ENCODE measurements at places on chromosomes 11 and 22.

DNA sequence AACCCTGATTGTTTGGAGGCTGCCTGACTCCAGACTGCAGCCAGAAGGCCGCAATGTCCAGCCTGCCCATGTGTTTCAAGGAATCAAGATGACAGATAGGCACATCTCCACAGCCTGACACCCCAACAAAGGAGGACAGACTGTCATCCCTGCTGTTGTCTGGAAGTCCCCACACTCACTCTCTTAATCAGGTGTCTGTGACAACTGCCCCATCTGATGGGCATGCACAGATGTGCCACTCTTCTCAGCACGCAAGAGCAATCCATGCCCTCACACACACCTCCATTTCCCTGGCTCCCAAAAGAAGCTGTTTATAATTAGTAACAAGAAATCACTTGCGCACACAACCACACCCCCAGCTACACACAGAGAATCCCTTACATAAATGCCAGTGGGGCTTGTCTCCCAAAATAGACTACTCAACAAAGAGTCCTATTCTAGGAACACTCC is 117.6 kb downstream of the C11orf58 start:
- no peak for DNase-seq

DNA sequence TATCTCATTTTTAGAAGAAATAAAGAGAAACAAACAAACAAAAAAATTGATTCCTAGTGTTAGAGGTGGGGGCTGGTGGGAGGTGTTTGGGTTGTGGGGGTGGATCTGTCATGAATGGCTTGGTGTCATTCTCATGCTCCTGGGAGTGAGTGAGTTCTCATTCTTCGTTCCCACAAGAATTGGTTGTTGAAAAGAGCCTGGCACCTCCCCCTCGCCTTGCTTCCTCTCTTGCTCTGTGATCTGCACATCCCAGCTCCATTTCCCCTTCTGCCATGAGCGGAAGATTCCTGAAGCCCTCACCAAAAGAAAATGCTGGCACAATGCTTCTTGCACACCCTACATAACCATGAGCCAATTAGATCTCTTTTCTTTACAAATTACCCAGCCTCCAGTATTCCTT is 277.8 kb downstream of the ST3GAL4 start:
- no peak for DNase-seq

DNA sequence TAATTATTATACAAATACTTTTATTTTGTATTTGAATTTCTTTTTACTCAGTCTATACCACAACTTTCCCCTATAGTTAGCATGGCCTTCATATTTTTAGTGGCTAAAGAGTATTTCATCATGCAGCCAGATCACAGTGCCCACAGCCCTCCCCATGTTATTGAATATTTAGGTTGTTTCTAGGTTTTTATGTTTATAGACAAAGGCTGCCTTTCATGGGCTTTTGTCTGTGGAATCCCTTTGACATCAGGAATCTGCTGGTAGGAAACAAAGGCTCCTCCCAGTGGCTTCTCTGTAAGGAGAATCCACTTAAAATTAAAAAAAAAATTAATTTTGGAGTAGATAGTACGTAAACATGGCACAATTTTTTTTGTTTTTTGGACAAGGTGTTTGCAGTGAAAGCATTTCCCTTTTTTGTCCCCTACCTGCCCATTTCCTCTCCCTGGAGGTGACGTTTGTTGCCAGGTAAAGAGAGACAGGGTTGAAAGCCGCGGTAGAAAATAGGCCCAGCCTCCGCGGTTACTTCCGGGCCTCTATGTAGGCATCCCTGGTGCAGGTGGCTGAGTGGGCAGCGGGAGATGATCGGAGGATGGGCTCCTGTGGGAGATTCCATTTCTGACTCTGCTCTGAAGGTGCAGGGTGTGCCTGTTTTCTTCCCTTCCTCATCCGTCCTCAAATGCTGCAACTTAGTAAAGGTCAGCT is 82.2 kb upstream of the OR4B1 start:
- DNase-seq: no peak

DNA sequence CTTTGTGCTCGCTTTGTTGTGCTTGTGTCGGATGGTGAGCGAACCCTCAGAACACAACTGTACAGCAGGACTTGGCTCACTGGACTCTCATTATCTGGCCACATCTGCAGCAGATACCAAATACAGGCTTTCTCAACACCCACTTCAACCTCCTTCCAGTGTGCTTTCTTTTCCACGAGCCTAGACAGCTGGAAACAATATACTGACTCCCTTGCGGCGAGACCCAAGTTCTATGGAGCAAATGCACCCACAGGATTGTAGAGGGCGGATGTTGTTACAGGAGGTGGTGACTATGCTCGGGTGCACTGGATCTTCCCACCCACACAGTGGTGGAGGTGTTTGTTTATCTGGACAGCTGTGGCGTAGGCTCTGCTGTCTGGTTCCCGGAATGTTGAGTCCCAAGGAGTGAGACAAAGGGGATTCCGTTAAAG is 204.3 kb downstream of the TENM4 start:
- DNase-seq: peak; percentile 30

GRCh38 chr11:97471480-97471879 is 1081.7 kb downstream of the JRKL start:
- no peak for DNase-seq

- DNase-seq: no peak
Measured at GRCh38 chr11:116180806-116181600, 591.8 kb downstream of the BUD13 start.

- DNase-seq: no peak
Measured at GRCh38 chr11:94581926-94582325, 14.8 kb downstream of the PIWIL4 start.

GRCh38 chr11:69010964-69011623 is 2.0 kb downstream of the MRGPRF start:
- DNase-seq: peak; percentile 37

- no peak for DNase-seq
Measured at GRCh38 chr11:44443836-44444769, 121.4 kb upstream of the CD82 start.

- DNase-seq: peak; percentile 97
Measured at GRCh38 chr11:12801976-12802375, 127.8 kb downstream of the TEAD1 start.

DNA sequence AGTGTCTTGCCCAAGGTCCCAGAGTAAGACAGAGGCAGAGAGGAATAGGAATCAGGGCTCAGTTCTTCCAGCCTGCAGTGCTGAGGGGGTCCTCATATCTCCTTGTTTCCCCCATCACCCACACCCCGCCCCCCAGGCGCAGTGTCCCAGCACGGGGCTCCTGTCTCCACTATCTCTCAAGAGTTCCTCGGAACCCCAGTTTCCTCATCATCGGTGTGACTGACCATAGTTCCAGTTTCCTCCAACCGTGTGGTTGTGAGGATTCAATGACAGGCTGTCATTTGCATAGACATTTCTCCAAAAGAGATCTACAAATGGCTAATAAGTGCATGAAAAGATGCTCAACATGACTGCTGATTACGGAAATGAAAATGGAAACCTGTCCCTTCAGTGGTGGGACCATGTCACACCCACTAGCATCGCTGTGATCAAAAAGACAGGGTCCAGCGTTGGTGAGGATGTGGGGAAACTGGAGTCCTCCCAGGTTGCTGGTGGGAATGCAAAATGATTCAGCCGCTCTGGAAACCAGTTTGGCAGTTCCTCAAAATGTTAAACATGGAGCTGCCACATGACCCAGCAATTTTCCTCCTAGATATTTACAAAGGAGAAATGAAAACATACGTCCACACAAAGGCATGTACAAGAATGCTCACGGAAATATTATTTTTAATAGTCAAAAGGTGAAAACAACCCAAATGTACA is 31.8 kb upstream of the PDGFB start:
- DNase-seq: peak; percentile 89

DNA sequence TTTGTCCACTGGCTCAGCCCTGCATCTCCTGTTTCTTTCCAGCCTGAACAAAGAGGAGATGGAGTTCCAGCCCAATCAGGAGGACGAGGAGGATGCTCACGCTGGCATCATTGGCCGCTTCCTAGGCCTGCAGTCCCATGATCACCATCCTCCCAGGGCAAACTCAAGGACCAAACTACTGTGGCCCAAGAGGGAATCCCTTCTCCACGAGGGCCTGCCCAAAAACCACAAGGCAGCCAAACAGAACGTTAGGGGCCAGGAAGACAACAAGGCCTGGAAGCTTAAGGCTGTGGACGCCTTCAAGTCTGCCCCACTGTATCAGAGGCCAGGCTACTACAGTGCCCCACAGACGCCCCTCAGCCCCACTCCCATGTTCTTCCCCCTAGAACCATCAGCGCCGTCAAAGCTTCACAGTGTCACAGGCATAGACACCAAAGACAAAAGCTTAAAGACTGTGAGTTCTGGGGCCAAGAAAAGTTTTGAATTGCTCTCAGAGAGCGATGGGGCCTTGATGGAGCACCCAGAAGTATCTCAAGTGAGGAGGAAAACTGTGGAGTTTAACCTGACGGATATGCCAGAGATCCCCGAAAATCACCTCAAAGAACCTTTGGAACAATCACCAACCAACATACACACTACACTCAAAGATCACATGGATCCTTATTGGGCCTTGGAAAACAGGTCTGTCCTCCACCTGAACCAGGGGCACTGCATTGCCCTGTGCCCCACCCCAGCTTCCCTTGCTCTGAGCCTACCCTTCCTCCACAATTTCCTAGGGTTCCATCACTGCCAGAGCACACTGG is 5.0 kb downstream of the FTH1 start:
- peak; percentile 33 for DNase-seq

DNA sequence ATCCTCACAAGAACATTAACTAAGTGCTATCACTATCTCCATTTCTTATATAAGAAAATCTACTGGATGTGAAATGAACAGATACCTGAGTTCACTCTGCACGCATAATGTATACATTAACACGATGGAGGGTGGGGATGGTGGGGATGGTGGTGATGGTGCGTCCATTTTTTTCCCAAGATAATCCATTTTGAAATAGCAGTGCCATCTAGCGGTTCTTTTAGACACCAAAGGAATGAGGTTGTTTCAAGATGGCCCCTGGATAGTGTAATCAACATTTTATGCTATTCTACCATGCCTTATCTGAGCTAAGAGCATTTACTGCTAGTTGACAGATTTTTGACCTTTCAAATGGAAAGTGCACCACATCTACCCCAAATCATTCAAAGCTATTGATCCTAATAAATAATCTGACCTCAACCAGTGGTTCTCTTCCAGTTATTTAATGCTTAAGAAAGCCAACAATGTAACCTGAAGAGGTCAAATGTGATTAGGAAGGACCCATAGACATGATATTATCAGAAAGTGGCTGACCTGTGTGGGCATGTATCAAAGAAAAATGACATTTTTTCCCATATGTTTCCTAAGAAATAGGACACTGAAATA is 714.7 kb upstream of the TENM4 start:
- DNase-seq: no peak

- DNase-seq: no peak
Measured at GRCh38 chr22:49305214-49305965, 522.3 kb downstream of the BRD1 start.

DNA sequence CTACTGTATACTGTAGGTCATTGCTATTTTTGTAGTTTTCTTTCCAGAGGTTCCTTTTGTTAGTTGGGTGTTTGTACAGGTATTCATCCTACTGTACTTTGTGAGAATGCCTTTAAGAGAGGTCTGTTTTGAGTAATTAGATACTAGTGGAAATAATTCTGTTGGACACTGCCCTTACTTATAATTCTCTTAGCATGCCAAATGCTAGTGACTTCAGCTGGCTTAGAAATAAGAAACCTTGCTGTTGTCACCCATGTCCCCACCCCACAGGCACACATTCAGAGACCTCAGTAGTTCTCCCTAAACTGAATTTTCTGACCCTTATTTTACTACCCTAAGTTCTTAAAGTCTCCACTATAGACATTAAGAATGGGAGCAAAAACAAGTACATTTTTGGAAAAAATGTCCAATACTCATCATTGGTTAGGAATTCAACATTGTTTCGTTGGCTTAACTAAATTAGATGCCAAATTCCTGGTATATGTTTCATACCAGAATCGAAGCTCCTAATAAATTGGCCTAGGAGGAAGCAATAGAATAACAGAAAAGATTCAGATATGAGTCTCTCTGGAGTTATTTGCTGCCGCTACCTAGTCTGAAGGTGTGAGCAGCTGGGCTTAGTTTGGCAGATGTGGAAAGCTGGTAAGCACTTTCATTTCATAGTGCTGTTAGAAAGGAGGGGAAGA is 28.4 kb downstream of the ZNF143 start:
- DNase-seq: no peak

DNA sequence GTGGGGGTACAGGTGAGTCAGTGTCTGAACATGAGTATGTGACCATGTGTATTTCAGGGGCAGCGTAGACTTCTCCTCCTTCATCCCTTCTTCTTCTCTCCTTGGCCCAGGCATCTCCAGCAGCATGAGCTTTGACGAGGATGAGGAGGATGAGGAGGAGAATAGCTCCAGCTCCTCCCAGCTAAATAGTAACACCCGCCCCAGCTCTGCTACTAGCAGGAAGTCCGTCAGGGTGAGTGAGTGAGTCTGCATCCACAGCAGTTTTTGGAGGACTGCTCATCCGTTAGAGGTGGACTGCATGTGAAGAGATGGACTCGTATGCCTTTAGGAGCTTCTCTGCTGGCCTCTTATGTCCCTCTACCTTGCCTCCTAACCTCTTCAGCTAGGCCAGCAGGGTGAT is 15.6 kb downstream of the TUB start:
- DNase-seq: no peak

DNA sequence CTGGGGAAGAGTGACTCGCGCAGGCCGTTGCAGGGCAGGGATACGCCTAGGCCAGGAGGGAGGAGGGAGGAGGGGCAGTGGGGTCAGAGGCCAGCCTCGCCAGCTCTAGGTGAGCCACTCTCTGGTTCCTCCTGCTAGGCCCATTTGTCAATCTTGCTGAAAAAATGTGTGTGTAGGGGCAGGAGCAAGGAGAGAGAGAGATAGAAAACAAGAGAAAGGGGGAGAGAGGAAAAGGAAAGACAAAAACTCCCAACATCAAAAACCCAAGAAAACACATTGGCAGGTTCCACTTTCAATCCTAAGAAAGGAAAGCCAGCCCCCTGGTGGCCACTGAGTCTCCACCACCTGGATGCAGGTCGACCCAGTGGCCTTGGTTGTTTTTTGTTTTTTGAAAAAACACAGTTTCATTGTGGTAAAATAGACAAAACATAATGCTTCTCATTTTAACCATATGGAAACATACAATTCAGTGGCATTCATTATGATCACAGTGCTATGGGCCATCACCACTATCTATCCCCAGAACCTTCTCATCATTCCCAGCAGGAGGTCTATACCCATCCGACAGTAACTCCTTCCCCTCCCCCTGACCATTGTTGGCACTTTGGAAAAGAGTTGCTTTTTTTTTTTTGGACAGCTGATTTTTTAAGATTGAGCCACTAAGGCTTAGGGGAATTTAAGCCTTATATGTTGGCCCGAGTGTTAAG is 10.9 kb downstream of the OMP start:
- peak; percentile 59 for DNase-seq

- no peak for DNase-seq
Measured at GRCh38 chr11:92888696-92889095, 80.8 kb upstream of the MTNR1B start.

Data from trophoblast cell (in vitro differentiated cells and primary cell).